ENCODE measurements at places on chromosomes 7 and 10.

GRCh38 chr7:142685877-142686508, 63.3 kb upstream of the PRSS1 start:
- DNase-seq, result no peak

DNA sequence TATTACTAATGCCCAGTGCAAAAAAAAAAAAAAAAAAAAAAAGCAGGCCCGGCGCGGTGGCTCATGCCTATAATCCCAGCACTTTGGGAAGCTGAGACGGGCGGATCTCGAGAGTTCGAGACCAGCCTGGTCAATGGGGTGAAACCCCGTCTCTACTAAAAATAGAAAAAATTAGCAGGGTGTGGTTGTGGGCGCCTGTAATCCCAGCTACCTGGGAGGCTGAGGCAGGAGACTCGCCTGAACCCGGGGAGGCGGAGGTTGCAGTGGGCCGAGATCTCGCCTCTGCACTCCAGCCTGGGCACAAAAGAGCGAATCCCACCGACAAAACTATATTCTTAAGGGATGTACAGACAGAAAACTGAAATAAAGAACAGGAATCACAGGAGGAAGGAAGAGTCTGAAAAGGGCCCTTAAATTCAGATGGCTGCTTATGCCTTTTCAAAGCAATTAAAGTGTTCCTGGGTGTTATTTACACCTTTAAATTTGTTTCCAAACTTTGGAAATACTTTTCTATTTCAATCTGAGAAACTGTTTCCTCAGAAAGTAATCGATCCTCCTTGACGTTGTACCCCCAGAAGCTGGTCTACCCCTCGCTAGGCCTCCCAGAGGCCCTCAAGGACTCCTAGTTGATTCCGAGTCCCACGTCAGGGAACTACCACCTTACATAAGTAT, 2.0 kb upstream of the KMT2E start:
- no peak for DNase-seq

- DNase-seq, result no peak
Measured at GRCh38 chr10:104045151-104046089, 40.3 kb downstream of the COL17A1 start.

DNA sequence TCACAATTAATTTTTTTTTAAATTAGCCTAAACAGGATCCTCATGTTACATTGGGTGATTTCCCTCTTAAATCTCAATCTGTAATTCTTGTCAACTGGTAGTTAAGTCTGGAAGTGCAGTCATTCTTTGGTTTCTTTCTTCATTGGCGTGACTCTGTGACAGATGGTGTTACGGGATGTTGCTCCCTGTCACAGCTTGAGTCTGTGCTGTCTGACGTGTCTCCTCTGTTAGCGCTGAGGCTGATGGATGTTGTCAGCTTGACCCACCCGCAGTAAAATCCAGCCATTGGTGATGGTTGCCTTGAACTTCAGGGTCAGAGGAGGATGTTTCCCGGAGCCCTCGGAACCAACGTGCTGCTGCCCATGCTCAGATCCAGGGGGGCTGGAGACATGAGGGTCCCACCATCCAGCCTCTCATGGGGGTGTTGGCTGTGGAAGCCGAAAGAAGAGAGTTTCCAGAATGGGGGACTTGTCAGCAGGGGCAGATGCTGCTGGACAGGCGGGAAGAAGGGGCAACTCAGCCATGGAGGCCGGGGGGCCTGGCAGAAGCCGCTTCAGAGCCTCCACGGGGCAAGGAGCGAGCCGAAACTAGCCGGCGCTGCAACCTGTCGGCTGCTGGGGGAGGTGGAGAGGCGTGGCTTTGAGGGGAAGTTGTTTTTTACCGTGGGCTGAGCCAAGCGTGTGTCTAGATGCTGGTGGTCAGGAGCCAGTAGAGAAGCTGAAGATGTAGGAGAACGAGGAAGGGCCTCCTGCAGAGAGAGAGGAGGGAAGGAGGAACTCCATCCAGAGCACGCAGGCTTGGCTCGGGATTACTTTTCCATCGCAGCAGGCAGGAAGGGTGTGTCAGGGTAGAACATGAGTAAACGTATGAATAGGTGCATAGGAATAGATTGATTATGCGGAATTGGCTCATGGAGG, 3.5 kb downstream of the SUN1 start:
- no peak for DNase-seq

DNA sequence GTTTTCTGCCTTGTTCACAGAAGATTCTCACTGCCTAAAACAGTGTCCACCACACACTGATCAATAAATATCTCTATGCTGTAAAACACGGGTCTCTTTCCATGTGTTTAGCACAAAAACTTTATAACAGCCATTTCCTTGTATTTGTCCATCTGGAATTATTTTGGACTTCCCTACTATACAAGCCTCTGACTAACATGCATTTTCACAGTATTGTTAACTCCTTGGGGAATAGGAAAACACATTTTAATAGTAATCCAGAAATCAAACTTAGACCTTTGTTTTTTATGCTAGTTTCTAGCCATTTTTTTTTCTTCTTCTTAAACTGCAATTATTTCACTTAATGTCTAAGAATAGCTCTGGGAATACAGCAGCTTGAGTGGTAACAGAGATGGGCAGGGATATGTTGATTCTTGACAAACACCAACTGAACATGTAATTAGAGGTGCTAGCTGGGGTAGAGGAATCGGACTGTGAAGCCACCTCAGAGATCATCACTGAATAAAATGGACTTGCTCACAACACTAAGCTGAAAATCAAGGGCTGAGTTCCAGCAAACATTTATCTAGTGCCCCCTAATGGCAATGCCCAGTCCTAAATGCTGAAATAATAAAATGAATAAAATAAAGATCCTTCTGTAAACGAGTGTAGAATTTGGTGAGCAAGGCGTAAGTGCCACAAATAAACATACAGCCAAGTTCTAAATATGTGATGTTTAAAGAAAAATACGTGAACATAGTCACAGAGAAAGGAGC, 593.1 kb downstream of the SORCS1 start:
- no peak for DNase-seq

DNA sequence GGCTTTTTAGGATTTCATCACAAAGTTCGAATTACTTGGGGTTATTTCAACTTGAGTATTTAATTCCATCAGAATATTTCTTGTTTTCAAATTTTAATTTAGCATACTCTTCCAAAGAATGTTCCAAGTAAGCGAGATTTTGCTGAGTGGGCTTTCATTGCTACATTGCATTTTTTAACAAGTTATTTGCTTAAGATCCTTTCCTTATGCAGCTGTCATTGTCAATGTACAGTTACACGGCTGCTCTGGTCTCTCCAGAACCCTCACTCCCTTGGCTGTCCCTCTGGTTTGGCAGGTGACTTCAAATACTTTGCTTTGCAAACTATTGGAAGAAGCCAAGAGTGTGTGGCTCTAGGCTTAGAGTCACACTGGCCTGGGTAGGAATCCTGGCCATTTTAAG, 80.0 kb downstream of the CFAP58 start:
- no peak for DNase-seq

GRCh38 chr10:102729029-102730026, 14.4 kb upstream of the WBP1L start:
- peak; percentile 26 for DNase-seq

DNA sequence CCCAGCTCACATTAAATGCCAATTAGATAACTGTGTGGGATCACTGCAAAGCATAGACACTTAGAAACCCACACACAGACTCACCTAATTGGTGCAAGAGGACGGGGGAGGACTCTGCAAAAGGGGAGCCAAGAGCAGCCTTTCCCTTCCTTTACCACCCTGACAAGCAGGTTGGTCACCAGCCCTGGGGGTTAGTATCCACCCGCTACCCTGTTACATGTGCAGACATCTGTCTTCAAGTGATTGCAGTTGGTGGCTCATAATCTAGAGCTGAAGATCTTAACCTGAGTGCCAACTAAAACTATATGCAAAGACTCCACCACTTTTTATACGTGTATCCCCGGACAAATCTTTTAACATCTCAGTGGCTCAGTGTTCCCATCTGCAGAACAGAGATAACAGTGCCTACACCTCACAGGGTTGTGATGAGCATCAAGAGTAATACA, 56.9 kb downstream of the SORBS1 start:
- no peak for DNase-seq

DNA sequence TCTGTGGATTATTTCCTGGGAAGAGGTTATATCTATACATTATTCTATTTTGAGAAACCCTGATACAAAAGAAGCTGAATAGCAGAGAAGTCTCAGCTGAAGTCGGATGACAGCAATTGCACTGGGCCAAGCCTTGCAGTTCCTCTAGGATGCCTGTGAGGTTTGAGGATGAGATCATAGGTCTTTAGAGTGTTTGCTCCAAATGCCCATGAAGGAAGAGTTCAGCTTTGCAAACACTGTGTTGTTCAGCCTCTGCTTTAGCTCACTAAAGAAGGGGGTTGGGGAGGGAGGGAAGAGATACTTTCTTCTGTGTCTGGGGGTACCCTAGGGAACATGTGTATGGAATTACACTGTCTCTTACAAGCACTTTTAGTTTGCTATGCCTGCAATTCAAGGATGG, 282.5 kb upstream of the NRP1 start:
- DNase-seq, result no peak

- DNase-seq, result no peak
Measured at GRCh38 chr10:33365871-33366411, 31.5 kb upstream of the NRP1 start.

DNA sequence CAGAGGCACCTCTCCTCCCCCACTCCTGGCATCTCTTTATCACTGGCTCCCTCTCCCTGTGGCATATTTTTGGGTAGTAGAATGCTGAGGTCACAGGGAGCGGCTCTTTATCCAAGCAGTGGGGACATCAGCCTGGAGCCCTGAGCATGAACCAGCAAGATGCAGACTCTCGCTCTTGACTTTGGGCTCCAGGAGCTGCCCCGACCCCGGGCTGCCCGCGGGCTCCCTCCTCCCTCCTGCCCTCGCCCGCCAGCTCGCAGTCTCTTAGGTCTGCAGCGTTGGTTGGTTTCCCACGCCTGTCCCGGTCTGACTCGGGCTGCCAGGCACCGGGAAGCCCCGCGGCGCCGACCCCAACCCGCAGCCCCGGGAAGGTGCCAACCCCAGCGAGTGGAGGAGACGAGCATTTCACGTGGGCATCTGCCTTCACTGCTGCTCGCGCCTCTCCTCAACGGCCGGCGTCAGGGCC, 1.3 kb downstream of the INSYN2A start:
- no peak for DNase-seq

DNA sequence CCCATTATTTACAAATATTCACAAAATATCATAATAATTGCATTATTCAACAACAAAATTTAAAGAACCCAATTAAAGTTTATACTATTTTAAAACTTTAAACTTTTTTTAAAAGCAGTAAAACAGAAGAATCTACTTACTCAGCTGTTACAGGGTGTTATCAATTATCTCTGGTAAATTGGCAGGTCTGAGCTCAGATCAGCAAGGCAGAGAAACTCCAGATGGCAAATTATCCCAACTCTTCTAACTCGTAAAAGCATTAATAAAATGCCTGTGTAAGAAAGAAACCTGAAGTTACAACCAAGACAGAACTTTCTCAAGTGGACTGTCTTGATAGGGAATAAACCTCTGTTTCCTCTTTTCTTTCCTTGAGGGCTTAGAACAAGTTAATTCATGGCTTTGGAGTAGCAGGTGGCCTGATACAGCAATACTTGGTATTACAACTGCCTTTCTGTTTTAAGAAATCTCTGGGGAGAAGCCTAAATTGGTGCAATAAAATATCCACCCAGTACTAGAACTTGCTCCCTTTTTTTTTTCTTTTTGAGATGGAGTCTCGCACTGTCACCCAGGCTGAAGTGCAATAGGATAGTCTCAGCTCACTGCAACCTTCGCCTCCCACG, 275.3 kb upstream of the MKLN1 start:
- no peak for DNase-seq
